Activated CD8-positive, alpha-beta memory T cell treated with anti-CD3 and anti-CD28 coated beads for 1 hour (primary cell): ENCODE measurements at places on chromosomes 12 and 14.

GRCh38 chr12:113328368-113328889, 6.5 kb downstream of the SLC8B1 start:
- no peak for DNase-seq

GRCh38 chr12:32027684-32028365, 68.6 kb downstream of the RESF1 start:
- no peak for DNase-seq

DNA sequence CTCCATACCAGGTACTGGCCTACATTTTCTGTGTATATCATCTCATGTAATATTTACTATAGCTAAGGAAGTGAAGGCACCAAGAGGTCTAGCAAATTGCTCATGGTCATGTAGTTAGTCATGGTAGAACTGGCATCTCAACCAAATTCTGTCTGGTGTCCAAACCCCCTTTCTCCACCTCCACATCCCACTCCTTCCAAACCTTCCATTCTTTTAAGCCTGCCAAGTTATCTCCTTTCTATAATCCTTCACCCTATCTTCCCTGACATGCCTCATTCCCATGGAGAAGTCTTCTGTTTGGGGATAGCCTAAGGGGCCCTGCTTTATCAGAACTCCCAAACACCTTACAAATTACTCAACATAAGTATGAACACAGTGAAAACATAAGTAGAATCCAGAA, 196.2 kb upstream of the HMGA2 start:
- DNase-seq = no peak

- DNase-seq = no peak
Measured at GRCh38 chr12:47214771-47215170, 135.0 kb upstream of the AMIGO2 start.

GRCh38 chr12:823028-823698, 70.8 kb downstream of the WNK1 start:
- DNase-seq = no peak

- DNase-seq = no peak
Measured at GRCh38 chr12:108732489-108733229, 1.3 kb upstream of the CORO1C start.

- no peak for DNase-seq
Measured at GRCh38 chr12:77102691-77103090, 37.3 kb upstream of the E2F7 start.

DNA sequence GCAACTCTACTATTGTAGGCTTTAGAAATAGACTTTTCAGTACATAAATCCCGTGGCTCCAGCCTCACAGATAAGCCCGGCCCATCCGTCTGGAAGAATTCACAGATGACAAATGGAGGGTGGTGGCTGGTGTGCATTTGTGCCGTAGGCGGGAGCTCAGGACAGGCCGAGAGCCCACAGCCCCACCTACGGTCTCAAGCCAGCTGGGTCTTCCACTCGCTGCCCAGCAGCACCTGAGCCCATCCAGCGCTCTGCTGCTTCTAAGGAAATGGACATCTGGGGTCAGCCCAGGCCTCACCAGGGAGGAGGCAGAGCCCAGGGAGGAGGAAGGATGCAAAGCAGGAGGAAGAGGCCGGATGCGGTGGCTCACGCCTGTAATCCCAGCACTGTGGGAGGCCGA, 72.8 kb downstream of the KIF26A start:
- DNase-seq = no peak

GRCh38 chr14:60845523-60845922, 111.0 kb downstream of the MNAT1 start:
- DNase-seq = no peak

- DNase-seq = no peak
Measured at GRCh38 chr14:102917056-102917385, 5.4 kb upstream of the AMN start.

DNA sequence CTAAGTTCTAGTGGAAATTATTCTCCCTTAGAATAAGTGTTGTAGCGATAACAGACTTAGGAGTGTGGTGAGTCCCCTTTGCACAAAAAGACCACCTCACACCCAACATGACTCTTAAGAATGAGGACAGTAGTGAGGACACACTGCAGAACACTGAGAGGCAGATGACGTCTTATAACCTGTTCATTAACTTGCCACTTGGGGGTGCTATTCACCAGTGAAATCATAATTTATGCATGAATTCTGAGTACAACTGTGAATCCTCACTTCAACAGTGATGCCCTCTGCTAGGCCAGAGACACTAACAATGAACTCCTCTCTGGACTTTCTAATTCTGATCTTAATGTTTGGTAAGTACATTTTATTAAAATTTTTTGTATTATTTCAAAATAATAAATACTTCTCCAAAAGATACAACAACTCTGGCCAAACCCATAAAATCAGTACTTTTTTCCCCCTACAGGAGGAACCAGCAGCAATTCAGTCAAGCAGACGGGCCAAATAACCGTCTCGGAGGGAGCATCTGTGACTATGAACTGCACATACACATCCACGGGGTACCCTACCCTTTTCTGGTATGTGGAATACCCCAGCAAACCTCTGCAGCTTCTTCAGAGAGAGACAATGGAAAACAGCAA, 274.7 kb downstream of the DAD1 start:
- DNase-seq = no peak

- DNase-seq = no peak
Measured at GRCh38 chr14:61802010-61802568, 39.9 kb downstream of the SNAPC1 start.

DNA sequence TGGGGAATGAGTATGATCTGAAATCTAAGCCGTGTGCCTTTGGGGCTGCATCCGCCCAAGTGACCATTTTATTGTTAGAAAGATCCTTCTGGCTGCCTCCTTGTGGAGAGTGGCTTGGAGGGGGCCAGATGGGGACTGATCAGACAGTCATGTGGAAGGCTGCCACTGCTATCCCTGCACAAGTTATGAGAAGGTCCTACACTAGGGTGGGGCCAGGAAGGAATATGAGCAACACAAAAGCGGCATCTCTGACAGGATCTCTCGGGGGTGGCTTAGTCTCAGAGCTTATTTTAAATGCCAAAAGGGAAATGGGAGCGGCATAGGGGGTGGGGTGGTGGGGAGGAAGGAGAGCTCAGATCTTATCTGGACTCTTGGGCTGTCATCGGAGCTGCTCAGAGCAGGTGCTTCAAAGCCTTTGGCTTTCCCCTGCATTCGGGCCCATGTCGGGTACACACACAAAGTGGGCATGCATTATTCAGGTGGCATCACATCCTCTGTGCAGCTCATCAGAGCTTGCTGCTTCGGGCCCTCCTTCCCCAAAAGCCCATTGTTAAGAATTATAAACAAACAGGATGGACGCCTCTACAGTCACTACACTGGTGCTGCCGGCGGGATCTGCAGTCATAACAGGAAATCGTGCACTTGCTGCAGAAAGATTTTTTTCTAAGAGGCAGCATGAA, 805.4 kb downstream of the VRK1 start:
- peak; percentile 43 for DNase-seq

DNA sequence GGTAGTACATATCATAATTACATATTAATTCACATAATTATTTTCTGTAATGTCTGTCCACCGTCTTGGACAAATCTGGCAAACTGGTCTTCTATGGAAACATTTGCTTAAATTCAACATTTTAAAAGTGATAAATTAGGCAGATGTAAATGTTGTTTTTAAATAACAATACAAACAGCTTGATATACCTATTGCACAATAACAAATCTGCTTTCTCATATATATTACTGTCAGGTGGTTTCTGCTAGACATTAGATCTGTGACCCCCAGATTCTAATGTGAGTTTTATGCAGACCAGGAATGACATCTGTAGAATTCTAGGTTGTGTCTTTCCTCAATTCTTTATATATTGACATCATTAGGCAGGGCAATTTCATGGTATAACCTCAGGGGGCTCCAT, 173.3 kb downstream of the CCDC59 start:
- DNase-seq = no peak

- no peak for DNase-seq
Measured at GRCh38 chr12:55705782-55706402, 1.8 kb downstream of the ITGA7 start.

DNA sequence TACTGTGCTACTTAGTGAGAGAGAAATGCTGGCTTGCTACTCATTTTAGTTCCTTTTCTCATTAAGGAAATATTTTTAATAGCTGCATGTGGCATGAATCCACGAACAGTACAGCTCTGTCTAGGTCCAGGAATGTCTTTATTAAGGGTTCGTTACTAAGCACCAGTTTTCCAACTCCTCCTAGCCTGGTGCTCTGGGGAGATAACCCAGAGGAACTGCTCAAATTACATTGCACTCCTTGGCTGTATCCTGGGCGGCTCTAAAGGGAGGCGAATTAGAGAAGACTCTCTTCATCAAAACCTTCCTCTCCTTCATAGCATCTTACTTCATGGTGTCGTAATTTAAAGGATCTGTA, 101.3 kb downstream of the PPM1A start:
- no peak for DNase-seq

- no peak for DNase-seq
Measured at GRCh38 chr14:103547455-103547940, 15.0 kb downstream of the BAG5 start.

DNA sequence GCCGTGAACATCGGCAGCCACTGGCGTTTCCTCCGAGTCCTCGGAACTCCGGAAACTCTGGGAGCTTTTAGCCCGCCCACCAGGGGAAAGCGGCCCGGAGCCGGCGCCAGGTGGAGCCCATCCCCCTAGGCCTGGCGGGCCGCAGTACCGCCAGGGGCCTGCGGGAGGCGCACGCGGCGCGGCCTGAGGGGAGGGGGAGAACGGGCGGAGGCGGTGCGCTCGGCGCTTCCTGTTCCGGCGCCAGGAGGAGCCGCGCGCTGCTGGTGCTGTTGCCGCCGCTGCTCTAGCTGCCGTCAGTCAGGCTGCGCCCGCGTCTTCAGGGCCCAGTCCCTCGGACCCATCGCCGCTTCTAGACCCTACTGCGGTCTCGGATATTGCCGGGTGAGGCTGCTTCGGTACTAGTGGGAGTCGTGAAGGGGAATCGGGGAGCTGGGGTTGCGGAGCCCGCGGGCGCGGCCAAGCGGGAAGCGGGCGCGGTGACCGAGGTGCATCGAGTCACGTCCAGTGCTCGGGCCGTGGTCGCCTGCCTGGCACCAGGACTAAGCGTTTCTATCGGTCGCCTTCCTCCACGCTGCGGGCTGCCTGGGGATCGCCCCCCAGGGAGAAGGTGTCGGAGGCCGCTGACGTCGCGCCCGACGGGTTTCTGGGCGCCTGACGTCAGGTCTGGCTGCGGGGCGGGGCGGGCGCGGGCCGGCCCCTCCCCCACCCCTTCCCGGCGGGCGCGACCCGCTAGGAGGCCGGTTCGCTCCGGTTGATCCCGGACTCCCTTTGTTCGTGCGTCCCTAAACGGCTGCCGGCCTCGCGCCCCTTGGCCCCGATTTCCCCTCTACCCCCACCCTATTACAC, at the start of gene MAPK1IP1L:
MAPK1IP1L (plus strand) TSS at position 225 of the 846 bp plus-strand sequence. CDS start 10,037 bp downstream, outside the sequence.
- peak; percentile 83 for DNase-seq

DNA sequence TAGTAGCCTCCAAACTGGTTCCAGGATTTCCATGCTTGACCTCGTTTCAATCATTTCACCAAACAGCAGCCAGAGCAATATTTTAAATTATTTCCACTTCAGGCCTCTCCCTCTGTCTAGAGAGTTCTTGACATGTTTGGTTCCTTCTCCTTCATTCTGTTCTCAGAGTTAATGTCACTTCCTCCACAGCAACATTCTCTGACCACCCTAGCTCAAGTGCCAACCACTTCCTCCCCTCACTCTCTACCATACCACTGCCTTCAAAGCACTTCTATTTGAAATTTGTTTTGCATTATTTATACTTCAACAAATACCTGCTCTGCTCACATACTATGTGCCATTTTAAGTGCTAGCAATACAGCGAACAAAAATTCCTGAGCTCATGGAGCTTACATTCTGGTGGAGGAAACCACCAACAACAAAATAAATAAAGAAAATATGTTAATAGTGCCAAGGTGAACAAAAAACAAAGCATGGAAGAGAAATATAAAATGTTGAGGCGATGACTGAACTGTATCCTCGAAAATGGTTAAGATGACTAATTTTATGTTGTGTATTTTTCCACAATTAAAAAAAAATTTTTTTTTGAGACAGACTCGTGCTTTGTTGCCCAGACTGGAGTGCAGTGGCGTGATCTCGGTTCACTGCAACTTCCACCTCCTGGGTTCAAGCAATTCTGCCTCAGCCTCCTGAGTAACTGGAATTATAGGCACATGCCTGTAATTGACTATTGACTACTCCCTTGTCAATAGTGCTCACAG, 17.3 kb downstream of the BAZ1A start:
- DNase-seq = no peak

- no peak for DNase-seq
Measured at GRCh38 chr14:85501751-85502150, 28.2 kb upstream of the FLRT2 start.

DNA sequence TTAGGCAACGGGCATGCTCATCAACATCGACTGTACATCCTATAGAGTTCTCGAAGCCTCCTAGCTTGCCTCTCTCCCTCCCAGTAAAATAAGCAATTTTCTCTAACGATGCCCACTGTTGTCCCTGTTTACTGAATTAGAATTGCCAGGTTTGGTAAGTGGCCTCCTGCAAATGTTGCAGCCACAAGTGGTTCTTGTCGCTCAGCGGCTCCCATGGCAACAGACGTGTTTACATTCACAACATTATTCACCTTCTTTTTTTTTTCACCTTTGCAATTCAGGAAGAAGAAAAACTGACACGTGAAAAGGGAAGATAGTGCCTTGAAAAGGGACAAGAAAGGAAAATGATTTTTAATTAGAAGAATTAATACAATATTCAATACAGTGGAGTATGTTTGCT, 100.9 kb upstream of the PKP2 start:
- DNase-seq = no peak

DNA sequence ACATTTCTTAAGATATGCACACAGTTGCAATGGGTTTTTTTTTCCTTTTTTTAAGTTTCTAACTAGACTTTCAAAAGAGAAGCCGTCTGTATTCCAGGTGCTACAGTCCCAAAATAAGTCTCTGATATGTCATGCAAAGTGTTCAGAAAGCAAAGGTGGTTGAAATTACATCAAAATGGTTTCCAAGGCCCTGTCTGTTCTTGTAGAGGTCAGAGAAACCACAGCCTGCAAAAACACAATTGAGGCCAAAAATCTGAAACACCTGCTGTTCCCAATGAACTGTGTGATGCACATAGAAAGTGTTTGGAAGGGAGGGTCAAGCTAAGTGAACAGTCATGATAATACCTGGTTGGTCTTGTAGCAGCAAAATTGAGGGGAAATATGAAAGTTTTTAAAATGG, 91.0 kb downstream of the VRK1 start:
- DNase-seq = no peak

- DNase-seq = no peak
Measured at GRCh38 chr12:68971404-68971803, 38.4 kb upstream of the CPM start.

DNA sequence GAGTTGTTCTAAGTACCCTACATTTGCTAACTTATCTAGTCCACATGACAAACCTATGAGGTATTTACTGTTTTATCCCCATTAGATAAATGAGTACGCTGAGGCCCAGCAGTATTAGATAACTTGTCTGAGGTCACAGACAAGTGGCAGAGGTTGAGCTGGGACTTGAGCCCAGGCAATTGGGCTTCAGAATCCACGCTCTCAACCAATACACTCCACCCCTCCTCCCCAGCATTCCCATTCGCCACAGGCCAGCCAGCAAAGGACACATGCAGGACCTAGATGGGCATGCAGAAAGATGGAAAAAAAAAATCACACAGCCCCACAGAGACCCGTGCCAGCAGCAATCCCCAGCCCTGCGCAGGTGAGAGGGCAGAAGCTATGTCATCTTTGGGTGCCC, 12.4 kb downstream of the HDAC7 start:
- no peak for DNase-seq
